CD4-positive, alpha-beta memory T cell (primary cell): ENCODE measurements at places on chromosomes 3 and 15. TPM values are rescaled to one million over a fixed set of nuclear protein-coding genes. Genes with fewer than 3 reads are reported as not detected.

DNA sequence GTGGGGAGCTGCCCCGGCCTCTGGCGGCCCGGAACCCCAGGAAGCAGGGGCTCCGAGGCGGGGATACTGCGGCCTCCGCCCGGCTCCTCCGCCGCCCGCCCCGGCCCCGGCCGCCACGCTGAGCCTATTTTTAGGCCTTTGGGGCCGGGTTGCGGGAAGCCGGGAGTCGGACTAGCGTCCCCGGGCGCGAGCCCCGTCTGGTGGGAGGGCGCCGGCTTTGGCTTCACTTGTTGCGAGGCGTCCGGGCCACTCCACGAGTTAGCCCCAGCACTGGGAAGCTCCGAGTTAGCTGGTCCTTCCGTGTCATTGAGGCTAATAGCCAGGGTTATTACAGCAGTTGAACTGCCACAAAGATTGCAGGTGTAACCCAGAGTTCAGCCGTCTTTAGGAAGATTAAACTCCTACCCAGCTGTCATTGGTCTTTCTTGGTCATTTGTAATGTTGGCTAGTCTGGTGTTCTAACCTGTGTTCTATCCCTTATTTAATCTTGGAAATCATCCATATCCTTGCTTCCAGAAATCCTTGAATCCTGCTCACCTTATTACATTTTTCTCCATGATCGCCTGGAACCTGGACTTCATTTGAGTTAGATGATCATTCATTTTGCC lies 791 bp downstream of the GYG1 start:
- H3K27ac ChIP-seq: peak overlapping the region; percentile 66
- peaks cover 4% of the 10 kb centered on the region for H3K36me3 ChIP-seq
- H3K4me1 ChIP-seq: peaks cover 27% of the 10 kb centered on the region

DNA sequence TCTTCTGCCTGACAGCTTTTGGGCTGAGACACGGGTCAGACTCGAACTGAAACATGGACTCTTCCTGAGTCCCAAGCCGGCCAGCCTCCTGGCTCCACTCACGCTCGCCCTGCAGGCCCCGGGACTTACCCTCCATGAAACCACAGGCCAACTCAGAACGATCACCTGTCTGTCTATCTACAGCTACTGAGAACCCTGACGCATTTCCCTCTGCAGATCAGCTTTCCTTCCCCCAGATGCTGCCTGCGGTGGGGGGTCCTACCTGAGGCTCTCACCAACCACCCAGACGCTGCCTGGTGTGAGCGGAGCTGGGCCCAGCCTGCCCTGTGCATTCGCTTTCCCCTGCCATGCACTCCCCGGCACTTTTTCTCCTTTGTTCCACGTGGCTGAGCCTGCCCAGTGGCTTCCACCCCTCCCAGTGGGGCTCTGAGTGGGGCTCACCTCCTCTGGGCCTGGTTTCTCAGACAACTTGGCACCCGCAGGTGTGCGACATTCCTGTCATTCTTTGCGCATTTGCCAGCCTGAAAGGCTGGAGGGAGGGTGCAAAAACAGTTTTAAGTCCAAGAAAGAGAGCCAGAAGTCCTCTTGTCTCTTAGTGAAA lies 60.2 kb downstream of the PLXNA1 start:
- no peak overlapping the region for H3K27ac ChIP-seq
- H3K4me3 ChIP-seq: no peak overlapping the region
- H3K27me3 ChIP-seq: no peaks in the 10 kb centered on the region
- H3K36me3 ChIP-seq: no peaks in the 10 kb centered on the region
- no peaks in the 10 kb centered on the region for H3K4me1 ChIP-seq

DNA sequence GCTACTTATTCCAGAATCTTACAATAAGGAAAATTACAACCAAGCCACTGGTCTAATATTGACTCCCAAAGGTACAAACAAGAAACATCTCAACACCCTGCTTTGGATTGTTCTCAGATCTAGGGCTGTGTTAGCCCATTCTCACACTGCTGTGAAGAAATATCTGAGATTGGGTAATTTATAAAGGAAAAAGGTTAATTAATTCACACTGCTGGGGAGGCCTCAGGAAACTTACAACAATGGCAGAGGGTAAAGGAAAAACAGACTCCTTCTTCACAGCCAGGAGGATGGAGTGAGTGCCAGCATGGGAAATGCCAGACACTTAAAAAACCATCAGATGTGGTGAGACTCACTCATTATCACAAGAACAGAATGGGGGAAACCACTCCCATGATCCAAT lies 208.3 kb downstream of the ULK4 start:
- H3K36me3 ChIP-seq: no peaks in the 10 kb centered on the region
- no peaks in the 10 kb centered on the region for H3K4me1 ChIP-seq
- no peaks in the 10 kb centered on the region for H3K27me3 ChIP-seq
- H3K4me3 ChIP-seq: no peak overlapping the region
- DNase-seq: no peak

GRCh38 chr15:99335508-99335907 lies 84.2 kb downstream of the LRRC28 start:
- no peak for DNase-seq
- no peak overlapping the region for H3K4me3 ChIP-seq
- H3K4me1 ChIP-seq: no peaks in the 10 kb centered on the region
- no peak overlapping the region for H3K27ac ChIP-seq

DNA sequence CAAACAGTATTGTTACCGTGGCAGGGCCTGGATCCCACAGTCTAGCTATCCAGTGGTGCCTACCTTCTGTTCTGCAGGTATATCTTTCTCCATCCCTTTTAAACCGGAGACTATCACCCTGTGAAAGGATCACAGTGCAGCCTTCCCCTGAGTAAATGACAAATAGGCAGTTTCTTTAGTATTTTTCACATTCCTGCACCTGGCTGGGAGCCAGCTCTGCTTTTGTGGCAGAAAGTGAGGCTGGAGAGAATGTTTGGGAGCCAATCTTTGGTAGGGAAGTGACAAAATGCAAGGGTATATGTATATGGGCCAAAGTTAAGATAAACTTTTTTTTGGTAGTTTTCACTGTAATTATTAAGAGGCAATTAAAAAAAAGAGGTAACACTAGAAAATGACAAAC lies 54.8 kb downstream of the ARHGEF26 start:
- no peaks in the 10 kb centered on the region for H3K27me3 ChIP-seq
- H3K4me3 ChIP-seq: no peak overlapping the region
- H3K27ac ChIP-seq: no peak overlapping the region
- no peaks in the 10 kb centered on the region for H3K36me3 ChIP-seq
- no peak for DNase-seq
- H3K4me1 ChIP-seq: no peaks in the 10 kb centered on the region

GRCh38 chr3:72738752-72739530 lies 109.3 kb downstream of the SHQ1 start:
- peak overlapping the region; percentile 63 for H3K4me3 ChIP-seq
- H3K27me3 ChIP-seq: no peaks in the 10 kb centered on the region
- H3K27ac ChIP-seq: peak overlapping the region; percentile 27

- H3K4me3 ChIP-seq: no peak overlapping the region
- no peak overlapping the region for H3K27ac ChIP-seq
- no peaks in the 10 kb centered on the region for H3K27me3 ChIP-seq
These were observed 9.6 kb downstream of the DNAJB8 start for GRCh38 chr3:128456776-128457715.

DNA sequence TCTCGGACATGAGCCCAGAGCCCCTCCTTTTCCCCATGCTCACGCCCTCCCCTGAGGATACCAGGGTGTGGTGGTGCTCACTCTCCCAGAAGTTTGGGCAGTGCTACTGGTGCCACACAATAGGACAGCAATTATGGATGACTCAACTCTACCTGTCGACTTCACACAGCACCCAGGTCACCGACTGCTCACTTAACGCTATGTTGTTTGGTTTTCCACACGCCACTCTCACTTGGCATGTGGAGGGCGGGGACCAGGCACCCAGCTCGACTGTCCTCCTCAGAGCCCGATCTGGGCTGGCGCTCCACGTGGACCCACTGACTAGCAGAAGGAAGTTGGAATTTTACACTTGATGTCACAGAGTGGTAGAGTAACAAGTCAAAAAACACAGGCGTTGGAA lies 30.9 kb downstream of the STIMATE start:
- H3K4me3 ChIP-seq: no peak overlapping the region
- DNase-seq: no peak
- H3K27me3 ChIP-seq: no peaks in the 10 kb centered on the region
- no peaks in the 10 kb centered on the region for H3K36me3 ChIP-seq
- H3K4me1 ChIP-seq: no peaks in the 10 kb centered on the region

DNA sequence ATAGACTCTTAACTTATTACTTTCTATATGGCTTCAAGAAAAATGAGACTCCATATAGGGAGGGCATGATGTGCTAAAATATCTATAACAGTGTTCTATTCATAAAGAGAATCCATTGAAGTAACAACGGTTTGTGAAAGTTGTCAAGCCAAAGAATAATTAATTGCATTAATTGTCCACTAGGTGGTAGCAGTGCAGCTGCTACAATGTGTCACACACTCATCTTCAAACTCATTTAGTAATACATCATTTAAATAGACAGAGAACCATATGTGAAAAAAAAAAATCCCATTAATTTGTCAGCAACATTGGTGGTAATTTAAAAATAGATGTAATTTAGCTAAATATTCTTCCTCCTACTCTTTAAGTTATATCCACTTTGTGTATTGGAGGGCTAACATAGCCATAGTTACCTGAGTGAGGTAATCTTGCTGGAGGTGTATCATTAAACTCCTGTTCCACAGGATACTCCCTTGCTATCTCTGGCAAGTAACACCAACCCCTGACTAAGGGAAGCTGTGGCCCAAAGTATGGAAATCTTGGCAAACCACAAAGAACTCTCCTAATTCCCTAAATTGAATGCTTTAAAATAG lies 3.7 kb upstream of the CPA3 start:
- no peak for DNase-seq
- no peak overlapping the region for H3K27ac ChIP-seq
- no peak overlapping the region for H3K4me3 ChIP-seq
- no peaks in the 10 kb centered on the region for H3K4me1 ChIP-seq

GRCh38 chr3:194931865-194932264 lies 246.2 kb downstream of the FAM43A start:
- H3K27ac ChIP-seq: no peak overlapping the region
- no peaks in the 10 kb centered on the region for H3K27me3 ChIP-seq
- no peak overlapping the region for H3K4me3 ChIP-seq
- H3K36me3 ChIP-seq: no peaks in the 10 kb centered on the region
- H3K4me1 ChIP-seq: no peaks in the 10 kb centered on the region
- DNase-seq: no peak

DNA sequence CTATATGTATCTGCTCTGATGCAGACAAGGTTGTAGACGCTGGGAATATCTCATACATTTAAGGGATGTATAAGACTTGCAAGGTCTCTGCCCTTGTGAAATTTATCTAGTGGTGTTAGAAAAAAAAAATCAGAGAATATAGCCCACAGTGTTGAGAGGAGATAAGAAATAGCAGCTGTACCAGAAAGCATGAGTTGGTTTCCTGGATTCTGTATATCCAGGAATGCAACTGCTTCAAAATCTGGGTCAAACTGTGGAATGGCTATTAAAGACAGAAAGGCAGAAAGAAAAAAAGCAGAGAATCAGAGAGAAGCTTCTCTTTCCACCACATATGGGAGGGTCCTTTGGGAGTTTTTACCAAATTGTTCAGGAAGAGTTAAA lies 1.5 kb upstream of the TMEM212 start:
- no peaks in the 10 kb centered on the region for H3K36me3 ChIP-seq
- H3K27me3 ChIP-seq: no peaks in the 10 kb centered on the region
- no peak overlapping the region for H3K4me3 ChIP-seq
- no peak for DNase-seq

- DNase-seq: no peak
- no peak overlapping the region for H3K27ac ChIP-seq
- no peaks in the 10 kb centered on the region for H3K4me1 ChIP-seq
- no peaks in the 10 kb centered on the region for H3K27me3 ChIP-seq
These were observed 75.7 kb upstream of the FBN1 start for GRCh38 chr15:48721061-48721810.

- DNase-seq: no peak
- H3K27ac ChIP-seq: no peak overlapping the region
- no peaks in the 10 kb centered on the region for H3K36me3 ChIP-seq
- no peaks in the 10 kb centered on the region for H3K4me1 ChIP-seq
- no peak overlapping the region for H3K4me3 ChIP-seq
These were observed 529.3 kb downstream of the MECOM start for GRCh38 chr3:169134194-169134593.

GRCh38 chr3:77825001-77825827 lies 785.3 kb downstream of the ROBO2 start:
- no peak overlapping the region for H3K27ac ChIP-seq
- H3K27me3 ChIP-seq: no peaks in the 10 kb centered on the region
- H3K36me3 ChIP-seq: no peaks in the 10 kb centered on the region
- H3K4me1 ChIP-seq: no peaks in the 10 kb centered on the region

The CKMT1B gene
- polyA plus RNA-seq: not detected

The GBE1 gene
- polyA plus RNA-seq: 12.3 TPM

The CCR9 gene
- 4.4 TPM for polyA plus RNA-seq

The TM4SF18 gene
- not detected for polyA plus RNA-seq

The TM4SF4 gene
- polyA plus RNA-seq: not detected

The ADPRH gene
- 3.4 TPM for polyA plus RNA-seq

The RETNLB gene
- polyA plus RNA-seq: not detected

The CGNL1 gene
- not detected for polyA plus RNA-seq

The TRIM42 gene
- not detected for polyA plus RNA-seq

The SLC4A7 gene
- 12.7 TPM for polyA plus RNA-seq
